ENCODE measurements at places on chromosomes 13 and 19. TPM values are rescaled to one million over a fixed set of nuclear protein-coding genes. Genes with fewer than 3 reads are reported as not detected.

ZNF429 gene
- 5.4 TPM for total RNA-seq

DNA sequence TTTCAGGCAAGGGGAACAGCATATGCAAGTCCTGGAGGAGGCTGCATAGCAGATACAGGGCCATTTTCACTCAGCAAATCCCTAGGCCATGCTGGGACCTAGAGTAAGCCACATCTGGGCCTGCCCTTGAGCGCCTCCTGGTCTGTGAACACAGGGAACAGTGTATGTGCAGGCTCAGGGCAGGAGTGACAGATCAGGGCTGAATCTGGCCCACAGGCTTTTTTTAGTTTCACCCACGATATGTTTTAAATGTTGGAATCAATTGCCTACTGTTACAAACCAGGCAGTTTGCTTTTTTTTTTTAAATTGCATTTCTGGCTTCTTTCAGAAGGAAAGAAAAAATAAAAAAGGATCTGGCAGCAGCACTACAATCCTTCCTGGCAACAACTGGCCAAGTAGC lies 1.5 kb upstream of the TMEM145 start:
- DNase-seq = no peak

GRCh38 chr19:35017507-35017906 lies 12.8 kb upstream of the SCN1B start:
- no peak for DNase-seq

GRCh38 chr13:51786425-51787265 lies 17.3 kb downstream of the DHRS12 start:
- DNase-seq = no peak
